ENCODE measurements at places on chromosomes 16 and 17. TPM values are rescaled to one million over a fixed set of nuclear protein-coding genes. Genes with fewer than 3 reads are reported as not detected.

Gene RRAD
- polyA plus RNA-seq = not detected

Gene SLC5A11
- polyA plus RNA-seq = 0.13 TPM

Gene TBC1D3C
- not detected for polyA plus RNA-seq

Gene TUBG1
- 11.8 TPM for polyA plus RNA-seq

Gene ZFHX3
- 1.6 TPM for polyA plus RNA-seq

Gene OR1D2
- polyA plus RNA-seq = not detected

Gene NHLRC4
- polyA plus RNA-seq = 4.5 TPM

Gene CDRT15L2
- polyA plus RNA-seq = not detected
